ENCODE measurements at places on chromosomes 7 and 10. TPM values are rescaled to one million over a fixed set of nuclear protein-coding genes. Genes with fewer than 3 reads are reported as not detected.

Gene ING3
- 23.1 TPM for total RNA-seq

Gene SNX10
- total RNA-seq: 4.9 TPM

Gene ASB4
- total RNA-seq: not detected

Gene PTPRZ1
- total RNA-seq: 0.89 TPM

Gene JAKMIP3
- total RNA-seq: 0.11 TPM

Gene CPA1
- not detected for total RNA-seq

Gene NPC1L1
- under 0.01 TPM for total RNA-seq

Gene GRM3
- not detected for total RNA-seq
